ENCODE measurements at places on chromosomes 16 and 17. TPM values are rescaled to one million over a fixed set of nuclear protein-coding genes. Genes with fewer than 3 reads are reported as not detected.

ZNF688 gene
- total RNA-seq, result 9.0 TPM

HNF1B gene
- total RNA-seq, result not detected

CTRB1 gene
- total RNA-seq, result not detected

DNA sequence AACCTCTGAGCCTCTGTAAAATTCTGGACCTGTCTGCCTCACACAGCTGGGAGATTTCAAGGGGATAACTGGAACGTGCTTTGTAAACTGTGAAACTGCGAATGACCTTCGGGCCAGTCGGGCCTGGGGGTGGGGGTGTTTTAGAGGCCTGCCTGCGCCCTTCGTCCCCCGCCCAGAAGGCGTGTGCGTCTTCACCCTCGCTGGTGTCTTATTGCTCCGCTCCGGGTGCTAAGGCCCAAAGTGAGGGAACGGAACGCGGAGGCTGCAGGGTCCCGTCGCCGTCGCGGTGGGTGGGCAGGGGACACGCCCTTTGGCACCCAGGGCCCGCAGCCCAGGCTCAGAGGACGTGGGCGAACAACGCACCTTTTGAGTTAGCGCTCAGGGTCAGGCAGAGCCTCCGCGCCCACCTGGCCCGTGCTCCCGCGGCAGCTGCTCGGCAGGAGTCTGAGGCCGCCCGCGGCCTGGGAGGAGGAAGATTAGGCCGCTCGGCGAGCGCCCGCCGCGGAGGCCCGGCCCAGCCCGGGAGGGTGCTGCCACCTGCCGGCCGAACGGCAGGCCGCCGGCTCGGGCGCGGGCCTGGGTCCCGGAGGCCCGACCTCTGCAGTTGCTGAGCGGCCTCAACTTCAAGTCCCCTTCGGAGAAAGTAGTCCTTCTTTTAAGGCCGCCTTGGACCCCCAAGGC lies 29.7 kb downstream of the DCAKD start:
- peak; percentile 56 for DNase-seq

GRCh38 chr17:21816592-21817567 lies 124.6 kb downstream of the KCNJ18 start:
- DNase-seq, result no peak

GRCh38 chr16:53304334-53304733 lies 129.9 kb upstream of the RBL2 start:
- DNase-seq, result no peak

GRCh38 chr17:37111329-37111728 lies 162.6 kb downstream of the AATF start:
- no peak for DNase-seq

- no peak for DNase-seq
Observed at GRCh38 chr16:440627-441026, 15.2 kb downstream of the RAB11FIP3 start.

- no peak for DNase-seq
Observed at GRCh38 chr17:55056526-55056925, 88.0 kb downstream of the STXBP4 start.

- DNase-seq, result no peak
Observed at GRCh38 chr16:76207270-76207669, 69.9 kb upstream of the CNTNAP4 start.

DNA sequence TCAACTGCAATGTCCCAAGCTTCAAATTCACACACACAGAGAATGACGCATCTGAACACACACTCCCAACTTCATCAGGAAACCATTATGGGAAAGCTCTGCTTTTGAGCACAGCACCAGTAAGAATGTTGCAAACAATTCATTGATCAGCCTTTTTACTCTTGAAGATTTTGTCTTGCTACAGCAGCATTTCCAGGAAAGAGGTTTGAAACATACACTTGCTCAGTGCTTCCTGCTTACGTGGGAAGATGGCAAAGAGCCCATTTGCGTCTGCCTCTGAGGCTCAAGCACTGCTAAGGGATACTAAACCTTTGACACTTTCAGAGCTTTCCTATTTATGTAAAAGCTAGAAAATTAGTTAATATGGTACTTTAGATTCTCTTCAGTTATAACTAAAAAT lies 77.2 kb upstream of the MON1B start:
- DNase-seq, result peak; percentile 44
